ENCODE measurements at places on chromosomes 1 and 21.

GRCh38 chr1:205589618-205590456 is 42.0 kb downstream of the ELK4 start:
- no peak for DNase-seq

- no peak for DNase-seq
These were observed 71.4 kb upstream of the LPGAT1 start for GRCh38 chr1:211901945-211902344.

GRCh38 chr1:181033799-181034451 is at the start of gene MR1:
TSS of gene MR1 (plus strand) at chr1:181033983. CDS start at chr1:181034008, 25 bp downstream.
- DNase-seq: peak; percentile 70

- DNase-seq: no peak
These were observed 6.0 kb downstream of the DLGAP3 start for GRCh38 chr1:34923490-34923889.

GRCh38 chr1:50421366-50421748 is 1.9 kb downstream of the DMRTA2 start:
- no peak for DNase-seq

GRCh38 chr1:38740487-38740886 is 119.1 kb downstream of the RRAGC start:
- peak; percentile 37 for DNase-seq

DNA sequence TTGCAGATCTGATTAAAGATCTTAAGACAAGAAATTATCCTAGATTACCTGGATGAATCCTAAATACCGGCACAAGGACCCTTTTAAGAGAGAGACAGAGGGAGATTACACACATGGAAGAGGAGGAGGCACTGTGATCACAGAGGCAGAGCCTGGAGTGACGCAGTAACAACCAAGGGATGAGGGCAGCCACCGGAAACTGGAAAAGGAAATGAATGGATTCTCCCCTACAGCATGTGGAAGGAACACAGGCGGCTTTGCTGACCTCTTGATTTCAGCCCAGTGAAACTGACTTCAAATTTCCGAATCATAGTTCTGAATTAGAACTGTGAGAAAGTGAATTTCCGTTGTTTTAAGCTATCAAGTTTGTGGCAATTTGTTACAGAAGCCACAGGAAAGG is 50.2 kb upstream of the IVNS1ABP start:
- no peak for DNase-seq

DNA sequence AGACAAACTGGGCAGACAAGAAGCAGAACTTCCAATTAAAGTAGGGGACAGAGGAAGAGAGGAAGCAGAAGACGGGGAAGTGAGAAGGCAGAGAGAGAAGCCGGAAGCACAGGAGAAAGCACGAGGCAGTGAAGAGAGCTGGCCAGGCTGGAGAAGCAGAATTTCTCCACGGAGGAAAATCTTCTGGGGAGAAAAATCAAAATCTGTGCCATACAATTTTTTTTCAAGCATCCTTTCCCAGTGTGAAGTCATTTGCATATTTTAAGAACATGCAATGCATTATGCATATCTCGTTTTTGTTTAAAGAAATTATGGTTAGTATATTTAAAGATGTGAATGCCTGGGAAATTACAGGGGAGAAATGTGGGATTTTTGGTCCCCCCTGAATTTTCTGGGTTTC is 7.3 kb upstream of the CAMK2N1 start:
- DNase-seq: no peak

DNA sequence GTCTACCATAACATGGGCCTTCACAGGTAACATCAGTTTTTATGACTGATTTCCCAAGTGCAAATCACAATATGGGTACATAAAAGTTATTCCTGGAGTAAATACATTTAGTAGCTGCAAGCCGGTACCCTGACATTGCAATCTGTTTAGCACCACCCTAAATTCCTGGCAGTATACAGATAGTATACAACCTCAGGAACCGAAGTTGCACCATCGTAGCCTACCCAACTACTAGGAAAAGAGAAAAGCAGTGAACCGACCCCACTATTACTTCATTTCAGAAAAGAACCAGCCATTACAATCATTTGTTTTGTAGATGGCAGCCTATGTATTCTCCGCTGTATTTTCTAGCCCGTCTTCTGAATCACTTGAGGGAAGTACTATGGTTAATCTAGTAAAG is 1.1 kb downstream of the ADIPOR1 start:
- no peak for DNase-seq

GRCh38 chr1:169529068-169529642 is 43.4 kb upstream of the SLC19A2 start:
- peak; percentile 41 for DNase-seq

DNA sequence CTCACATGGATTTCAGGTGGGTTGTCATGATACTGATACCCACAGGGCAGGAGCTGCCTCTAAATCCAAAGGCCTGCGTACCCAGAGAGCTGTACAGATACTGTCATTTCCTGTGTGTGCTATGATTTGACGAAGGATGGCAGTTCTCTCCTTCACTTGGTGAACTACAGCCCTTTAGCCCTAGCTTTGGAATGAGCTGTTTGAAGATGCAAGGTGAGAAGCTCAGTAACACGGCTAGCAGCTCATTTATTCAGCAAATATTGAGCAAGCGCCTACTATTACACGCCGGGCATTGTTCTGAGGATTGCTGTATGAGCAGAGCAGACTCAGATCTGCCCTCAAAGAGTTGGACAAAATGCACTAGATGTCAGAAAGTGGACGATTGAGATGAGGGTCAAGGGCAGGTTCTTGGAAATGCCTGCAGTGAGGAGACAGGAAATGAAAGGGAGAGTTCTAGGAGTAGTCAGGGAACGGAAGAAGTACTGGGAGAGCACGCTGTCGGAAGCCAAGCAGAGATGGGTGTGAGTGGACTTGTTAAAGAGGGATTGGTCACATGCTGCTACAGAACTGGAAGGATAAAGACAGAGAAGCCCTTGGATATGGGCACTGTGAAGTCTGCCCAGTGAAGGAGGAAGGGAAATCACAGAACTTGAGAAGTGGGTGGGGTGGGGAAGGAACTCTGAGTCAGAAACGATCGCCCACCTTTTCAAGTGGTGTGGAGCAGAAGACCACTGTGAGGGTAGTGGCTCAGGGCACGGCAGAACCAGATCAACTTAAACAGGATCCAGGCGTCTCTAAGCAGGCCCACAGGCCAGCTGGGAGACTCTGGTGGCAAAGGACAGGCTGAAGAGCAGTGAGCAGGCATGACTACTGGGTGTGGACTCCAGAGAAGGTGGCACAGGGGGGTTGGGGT is 7.1 kb downstream of the PTGFRN start:
- no peak for DNase-seq

DNA sequence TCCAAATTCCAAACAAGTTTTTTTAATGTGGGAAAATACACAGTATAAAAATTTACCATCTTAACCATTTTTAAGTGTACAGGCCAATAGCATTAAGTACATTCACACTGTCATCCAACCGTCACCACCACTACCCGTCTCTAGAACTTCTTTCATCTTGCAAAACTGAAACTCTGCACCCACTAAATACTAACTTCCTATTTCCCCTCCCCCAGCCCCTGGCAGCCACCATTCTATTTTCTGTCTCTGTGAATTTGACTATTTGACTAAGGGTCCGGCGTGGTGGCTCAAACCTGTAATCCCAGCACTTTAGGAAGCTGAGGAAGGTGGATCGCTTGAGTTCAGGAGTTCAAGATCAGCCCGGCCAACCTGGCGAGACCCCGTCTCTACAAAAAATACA is 36.1 kb downstream of the CLSTN1 start:
- no peak for DNase-seq

DNA sequence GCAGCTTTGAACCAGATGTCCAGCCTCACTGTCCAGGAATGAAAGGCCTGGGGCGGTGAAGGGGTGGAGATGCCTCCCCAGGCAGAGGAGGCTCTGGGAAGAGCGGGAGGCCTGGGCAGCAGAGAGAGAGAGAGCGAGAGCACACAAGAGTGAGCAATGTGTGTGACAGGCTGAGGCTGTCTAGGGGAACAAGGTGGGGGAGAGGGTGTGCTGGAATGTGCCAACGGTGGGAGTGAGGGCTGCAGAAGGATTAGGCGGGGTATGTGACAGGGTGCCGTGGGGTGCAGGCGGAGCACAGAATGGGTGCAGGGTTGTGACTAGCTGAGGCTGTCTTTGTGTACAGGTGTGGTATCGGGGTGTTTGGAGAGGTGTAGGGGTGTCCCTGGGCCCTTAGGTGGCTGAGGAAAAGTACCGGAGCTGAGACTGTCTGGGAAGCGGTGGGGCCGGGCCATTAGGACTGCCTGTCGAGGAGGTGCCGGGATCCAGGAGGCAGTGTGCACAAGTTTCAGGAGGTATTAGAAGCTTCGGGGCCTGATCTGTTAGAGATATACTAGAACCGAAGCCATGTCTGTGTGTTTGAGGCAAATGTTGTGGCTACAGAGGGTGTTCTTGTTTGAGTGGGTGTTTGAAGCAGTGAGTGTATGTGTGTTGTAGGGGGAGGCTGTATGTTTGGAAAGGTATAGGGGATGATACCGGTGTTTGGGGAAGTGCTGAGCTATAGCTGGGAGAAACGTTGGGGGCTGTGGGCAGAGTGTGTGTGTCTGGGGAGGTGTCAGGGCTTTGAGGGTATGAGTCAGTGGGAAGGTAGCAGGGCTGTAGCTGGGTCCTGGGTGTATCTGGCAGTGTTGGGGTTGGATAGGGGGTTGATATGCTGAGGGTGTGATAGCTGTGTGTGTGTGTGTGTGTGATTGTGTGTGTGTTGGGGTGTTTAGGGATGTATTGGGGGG is 9.1 kb downstream of the AHDC1 start:
- DNase-seq: peak; percentile 65

- peak; percentile 99 for DNase-seq
These were observed 78.1 kb downstream of the DHRS3 start for GRCh38 chr1:12539705-12540579.

- DNase-seq: no peak
These were observed 181.9 kb upstream of the ESRRG start for GRCh38 chr1:216905137-216905536.

GRCh38 chr1:1510912-1511532 is 940 bp upstream of the ATAD3A start:
- DNase-seq: peak; percentile 9

GRCh38 chr1:232421143-232421796 is 208.7 kb downstream of the SIPA1L2 start:
- DNase-seq: no peak

DNA sequence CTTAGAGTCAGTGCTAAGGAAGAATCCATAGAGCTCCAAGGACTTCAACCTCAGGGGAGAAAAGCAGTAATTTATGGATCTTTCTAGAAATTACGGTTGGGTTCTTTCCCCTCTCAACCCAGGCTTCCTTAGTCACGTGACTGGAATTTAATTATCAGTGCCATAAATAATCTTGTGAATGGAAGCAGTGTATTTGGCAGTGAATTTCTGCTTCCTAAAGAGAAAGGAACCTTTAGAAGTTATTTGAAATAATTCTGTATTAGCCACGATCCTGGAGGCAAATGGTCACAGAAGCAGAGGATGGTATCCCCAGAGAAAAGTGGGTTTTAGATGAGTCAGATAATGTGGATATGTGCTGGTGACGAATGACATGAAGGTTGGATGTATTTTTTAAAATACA is 89.6 kb downstream of the NFIA start:
- DNase-seq: no peak

DNA sequence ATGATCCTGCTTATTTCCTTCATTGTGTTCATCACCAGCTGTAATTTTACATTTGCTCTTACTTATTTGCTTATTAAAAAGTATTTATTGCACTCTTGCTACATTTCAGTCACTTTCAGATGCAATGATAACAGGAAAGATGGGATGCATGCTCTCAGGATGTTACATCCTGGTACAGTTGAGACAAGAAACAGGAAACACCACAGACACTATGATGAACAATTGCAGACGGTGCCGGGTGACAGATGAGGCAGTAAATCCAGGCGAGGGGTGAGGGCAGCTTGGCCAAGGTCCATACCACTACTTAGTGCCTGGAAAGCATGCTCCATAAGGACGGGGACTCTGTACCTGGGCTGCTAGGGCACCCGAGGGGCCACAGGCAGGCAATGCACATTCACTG is 156.6 kb upstream of the RAB4A start:
- DNase-seq: no peak

GRCh38 chr1:159218649-159219636 is 14.3 kb downstream of the ACKR1 start:
- DNase-seq: no peak

DNA sequence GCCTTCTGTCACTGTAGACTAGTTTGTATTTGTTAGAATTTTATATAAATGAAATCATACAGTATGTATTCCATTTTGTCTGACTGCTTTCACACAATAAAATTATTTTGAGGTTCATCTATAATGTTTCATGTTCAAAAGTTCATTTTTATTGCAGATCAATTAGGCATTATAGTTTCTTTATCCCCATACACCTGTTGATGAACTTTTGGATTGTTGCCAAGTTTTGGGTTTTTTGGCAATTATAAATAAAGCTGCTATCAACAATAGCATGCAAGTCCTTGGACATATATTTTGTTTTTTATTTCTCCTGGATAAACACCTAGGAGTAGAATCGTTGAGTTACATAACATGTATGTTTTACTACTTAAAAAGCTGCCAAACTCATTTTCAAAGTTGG is 47.1 kb upstream of the FAM3B start:
- DNase-seq: no peak

GRCh38 chr1:196611873-196612272 is 3.6 kb upstream of the KCNT2 start:
- DNase-seq: no peak

DNA sequence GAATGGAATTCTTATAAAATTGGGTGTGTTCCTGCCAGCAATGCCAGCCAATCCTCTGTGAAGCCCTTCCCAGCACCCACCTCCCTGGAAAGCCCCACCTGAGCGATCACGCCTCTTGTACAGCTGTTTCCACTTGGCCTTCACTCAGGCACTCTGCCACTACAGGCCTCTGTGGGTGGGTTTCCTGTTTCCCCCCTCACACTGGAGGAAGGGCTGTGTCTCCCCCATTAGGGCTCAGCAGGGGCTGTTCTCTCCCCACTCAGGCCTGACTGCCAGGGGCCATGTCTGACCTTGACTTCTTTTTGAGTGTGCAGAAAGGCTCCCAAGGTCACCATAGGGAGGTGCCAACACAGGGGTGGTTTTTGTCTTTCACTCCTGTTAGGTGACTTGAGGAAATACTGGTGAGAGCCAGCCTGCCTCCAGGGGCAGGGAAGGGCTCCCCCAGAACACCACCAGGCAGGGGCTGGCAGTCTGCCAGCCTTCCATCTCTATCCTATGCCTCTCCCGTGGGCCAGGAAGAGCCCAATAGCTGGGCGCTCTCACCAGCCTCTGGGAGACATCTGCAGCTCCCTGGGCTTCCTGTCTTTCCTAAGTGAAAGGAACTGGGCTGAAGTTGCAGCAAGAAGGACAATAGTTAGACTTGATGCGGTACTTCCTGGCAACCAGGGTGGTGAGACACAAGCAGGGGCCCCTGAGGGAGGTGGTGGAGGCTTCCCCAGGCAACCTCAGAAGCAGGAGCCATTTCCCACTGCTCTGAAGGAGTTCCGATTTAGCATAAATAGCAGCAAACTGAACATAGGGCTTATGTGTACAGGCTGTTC is 49.1 kb downstream of the ELK4 start:
- no peak for DNase-seq
